Vagina (tissue), 2 donors: ENCODE measurements at places on chromosomes 7 and 10. TPM values are rescaled to one million over a fixed set of nuclear protein-coding genes. Genes with fewer than 3 reads are reported as not detected.

The ADAM22 gene
- total RNA-seq: 6.1 TPM

The TAS2R4 gene
- 1.5 TPM for total RNA-seq

- H3K27ac ChIP-seq: peak overlapping the region; percentile 77
- DNase-seq: no peak
- H3K4me1 ChIP-seq: no peaks in the 10 kb centered on the region
- H3K4me3 ChIP-seq: peak overlapping the region; percentile 69
- H3K27me3 ChIP-seq: no peaks in the 10 kb centered on the region
Measured at GRCh38 chr7:116672596-116673456, 830 bp downstream of the MET start.

DNA sequence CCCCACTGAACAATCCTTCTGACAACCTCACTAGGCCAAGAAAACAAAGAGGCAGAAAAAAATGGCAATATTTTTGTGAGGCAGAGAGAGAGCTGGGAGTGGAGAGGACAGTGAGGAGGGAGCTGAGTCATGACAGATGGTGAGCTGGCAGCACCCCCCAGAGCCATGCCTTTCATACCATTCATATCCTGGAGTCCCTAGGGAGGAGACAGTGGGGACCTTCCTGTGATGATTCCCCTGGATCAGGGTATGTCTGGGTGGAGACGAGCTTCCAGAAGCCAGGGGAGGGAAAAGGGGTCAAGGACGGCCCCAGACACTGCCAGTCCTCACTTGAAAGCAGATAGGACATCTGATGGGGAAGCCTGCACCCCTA is 160.5 kb downstream of the ADAM12 start:
- no peaks in the 10 kb centered on the region for H3K36me3 ChIP-seq
- no peaks in the 10 kb centered on the region for H3K4me1 ChIP-seq
- H3K27ac ChIP-seq: no peak overlapping the region
- H3K4me3 ChIP-seq: no peak overlapping the region
- H3K27me3 ChIP-seq: no peaks in the 10 kb centered on the region

DNA sequence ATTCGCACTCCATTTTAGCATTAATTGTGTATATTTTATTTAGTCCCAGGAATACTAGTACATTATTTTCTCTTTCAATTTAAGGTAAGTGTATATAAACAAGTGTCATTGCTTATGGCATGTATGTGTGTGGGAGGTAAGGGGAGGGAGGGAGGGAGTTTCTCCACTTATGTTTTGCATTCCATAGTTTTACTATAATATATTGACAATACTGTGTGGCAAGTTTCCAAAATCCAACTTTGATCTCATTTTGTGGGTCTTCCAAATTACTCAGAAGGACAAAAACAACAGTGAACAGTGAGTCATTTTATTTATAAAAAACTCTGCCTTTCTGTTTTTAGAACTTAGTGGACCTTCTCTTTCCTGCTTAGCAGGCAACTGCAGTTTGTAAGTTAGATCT is 102.3 kb upstream of the SEMA3E start:
- H3K27ac ChIP-seq: no peak overlapping the region
- H3K27me3 ChIP-seq: no peaks in the 10 kb centered on the region
- no peaks in the 10 kb centered on the region for H3K4me1 ChIP-seq
- no peak overlapping the region for H3K4me3 ChIP-seq
